ENCODE measurements at places on chromosomes 2 and 18.

- peak; percentile 17 for DNase-seq
Measured at GRCh38 chr2:24147364-24147763, 24.1 kb downstream of the FAM228B start.

GRCh38 chr2:191304939-191305875, 60.0 kb downstream of the MYO1B start:
- DNase-seq, result peak; percentile 84

- no peak for DNase-seq
Measured at GRCh38 chr18:35642802-35643201, 61.3 kb downstream of the GALNT1 start.

GRCh38 chr2:19038071-19039015, 320.1 kb downstream of the OSR1 start:
- peak; percentile 88 for DNase-seq

DNA sequence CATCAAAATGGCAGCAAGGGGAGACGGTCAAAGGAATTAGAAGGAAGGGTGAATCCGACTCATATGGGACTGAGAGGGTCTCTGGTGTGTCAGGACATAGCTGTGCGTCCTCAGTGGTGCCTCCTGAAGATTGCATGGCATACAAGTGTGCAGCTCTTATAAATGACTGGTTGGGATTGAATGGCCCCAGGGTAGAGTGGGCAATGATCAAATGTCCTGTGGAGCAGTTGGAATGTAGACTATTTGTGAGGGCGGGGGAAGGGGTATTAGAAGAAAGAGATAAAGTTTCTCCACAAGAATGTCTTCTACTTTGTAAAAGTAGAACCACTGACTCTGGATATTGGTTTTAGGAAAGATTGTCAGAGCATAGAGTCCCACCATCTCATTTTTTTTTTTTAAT, 24.6 kb downstream of the CTLA4 start:
- no peak for DNase-seq

- no peak for DNase-seq
Measured at GRCh38 chr2:50607721-50608120, 424.2 kb downstream of the NRXN1 start.

- no peak for DNase-seq
Measured at GRCh38 chr2:11836647-11837219, 90.3 kb downstream of the LPIN1 start.

GRCh38 chr2:25372405-25373268, 30.9 kb upstream of the DNMT3A start:
- DNase-seq, result no peak

DNA sequence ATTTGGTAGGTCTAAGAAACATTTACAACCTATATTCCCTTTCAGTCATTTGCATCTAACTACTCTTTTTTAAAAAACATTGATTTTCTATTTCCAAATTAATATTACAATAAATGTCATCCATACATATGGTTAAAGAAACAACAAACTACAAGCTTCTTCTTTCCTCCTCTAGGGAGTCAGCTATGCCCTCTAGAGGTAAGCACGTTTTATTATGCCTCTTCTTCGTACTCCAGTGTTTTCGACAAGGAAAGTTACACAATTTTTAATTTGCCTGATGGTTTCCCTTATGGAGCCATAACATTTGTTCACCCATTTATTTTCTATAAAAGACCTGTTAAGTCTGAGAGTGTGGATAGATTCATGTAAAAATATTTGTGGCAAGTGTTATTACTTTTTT, 183.4 kb upstream of the CDH7 start:
- no peak for DNase-seq

DNA sequence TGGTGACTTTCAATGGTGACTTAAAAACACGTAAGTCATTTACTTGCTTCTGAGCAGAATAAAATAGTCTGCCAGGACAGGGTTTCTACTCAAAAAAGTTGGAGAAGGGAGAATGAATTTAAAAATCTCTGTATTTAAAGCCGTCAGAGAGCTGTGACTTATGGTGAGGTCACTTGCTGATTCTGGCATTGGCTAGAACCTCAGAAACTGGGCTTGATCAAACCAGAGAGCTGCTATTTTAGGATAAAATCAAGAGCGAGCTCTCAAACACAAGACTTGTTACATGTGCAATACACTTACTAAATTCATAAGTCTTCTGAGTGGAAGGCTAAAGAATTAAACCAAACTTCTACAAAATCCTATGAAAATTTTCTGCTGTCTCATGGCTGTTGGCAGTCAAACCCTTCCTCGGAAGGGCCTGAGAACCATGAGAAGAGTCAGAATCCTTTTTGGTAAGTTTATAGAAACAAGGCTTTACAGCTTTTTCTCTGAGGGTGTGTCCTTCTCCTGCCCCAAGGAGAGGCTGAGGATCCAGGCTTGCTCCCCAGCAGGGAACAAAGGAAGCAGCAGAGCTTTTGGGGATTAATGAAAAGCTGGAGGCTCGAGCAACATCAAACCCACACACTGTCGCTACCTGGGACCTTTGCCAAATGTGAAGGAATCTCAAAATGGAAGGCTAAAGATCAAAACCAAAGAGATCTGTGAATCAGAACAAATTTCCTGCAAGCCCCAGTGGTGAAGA, 816.4 kb downstream of the SOCS6 start:
- peak; percentile 65 for DNase-seq

- no peak for DNase-seq
Measured at GRCh38 chr2:85787282-85787980, 33.6 kb downstream of the ATOH8 start.

DNA sequence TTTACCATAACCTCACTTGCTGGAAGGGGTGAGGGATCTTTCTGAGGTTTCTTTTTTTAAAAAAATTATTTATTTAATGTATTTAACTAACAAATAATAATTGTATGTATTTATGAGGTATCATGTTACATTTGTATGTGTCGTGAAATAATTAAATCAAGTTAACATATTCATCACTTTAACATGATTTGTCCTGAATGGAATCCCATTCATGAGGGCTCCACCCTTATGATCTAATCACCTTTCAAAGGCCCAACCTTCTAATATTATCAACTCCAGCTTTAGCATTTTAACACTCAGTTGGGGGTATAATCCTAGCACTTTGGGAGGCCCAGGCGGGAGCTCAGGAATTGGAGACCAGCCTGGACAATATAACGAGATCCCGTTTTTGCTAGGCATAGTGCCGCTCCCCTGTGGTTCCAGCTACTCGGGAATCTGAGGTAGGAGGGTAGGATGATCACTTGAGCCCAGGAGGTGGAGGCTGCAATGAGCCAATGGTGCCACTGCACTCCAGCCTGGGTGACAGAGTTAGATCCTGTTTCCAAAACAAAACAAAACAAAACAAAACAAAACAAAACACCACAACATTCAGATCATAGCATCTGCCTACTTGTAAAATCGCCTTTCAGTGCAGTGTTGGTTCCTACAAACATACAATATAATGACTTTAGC, 1.1 kb upstream of the TAF4B start:
- DNase-seq, result peak; percentile 13

GRCh38 chr2:142218471-142218870, 87.7 kb upstream of the LRP1B start:
- DNase-seq, result peak; percentile 0

DNA sequence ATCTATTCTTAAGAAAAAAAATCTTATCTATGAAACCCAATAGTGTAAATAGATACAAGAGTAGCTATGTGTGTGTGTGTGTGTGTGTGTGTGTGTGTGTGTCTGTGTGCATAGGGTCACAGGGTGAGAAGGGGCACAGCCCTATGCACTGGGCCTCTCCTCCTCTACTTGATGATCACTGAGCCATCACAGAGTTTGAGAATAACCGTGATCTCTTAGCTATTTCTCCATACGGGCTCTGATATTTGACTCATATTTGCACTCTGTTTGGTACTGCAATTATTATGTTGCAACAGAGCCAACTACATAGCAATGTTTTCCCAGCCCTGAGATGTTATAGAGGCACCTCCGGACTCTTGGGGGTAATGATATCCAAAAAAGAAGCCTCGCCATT, 28.8 kb upstream of the SLC40A1 start:
- DNase-seq, result peak; percentile 80

GRCh38 chr18:21722687-21723086, 17.9 kb upstream of the MIB1 start:
- DNase-seq, result no peak

GRCh38 chr2:55063713-55064323, 13.6 kb upstream of the RTN4 start:
- DNase-seq, result no peak

- peak; percentile 77 for DNase-seq
Measured at GRCh38 chr2:144516411-144516980, 3.4 kb downstream of the ZEB2 start.

GRCh38 chr18:3931542-3932112, 481.7 kb downstream of the TGIF1 start:
- no peak for DNase-seq

DNA sequence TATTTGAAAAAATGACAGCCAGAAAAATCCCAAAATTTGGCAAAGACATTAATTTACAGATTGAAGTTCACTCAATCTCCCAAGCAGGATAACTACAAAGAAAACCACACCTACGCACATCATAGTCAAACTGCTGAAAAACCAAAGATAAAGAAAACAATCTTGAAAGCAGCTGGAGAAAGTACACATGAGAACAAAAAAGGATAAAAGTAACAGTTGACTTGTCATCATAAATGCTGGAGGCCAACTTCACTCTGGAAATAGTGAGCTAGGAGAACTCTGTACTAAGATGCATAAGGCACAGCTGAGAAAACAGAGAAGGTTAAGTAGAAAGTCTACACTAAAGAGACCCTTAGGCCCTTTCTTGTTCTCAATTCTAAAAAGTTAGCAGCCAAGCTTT, 73.1 kb downstream of the TLK1 start:
- DNase-seq, result no peak

DNA sequence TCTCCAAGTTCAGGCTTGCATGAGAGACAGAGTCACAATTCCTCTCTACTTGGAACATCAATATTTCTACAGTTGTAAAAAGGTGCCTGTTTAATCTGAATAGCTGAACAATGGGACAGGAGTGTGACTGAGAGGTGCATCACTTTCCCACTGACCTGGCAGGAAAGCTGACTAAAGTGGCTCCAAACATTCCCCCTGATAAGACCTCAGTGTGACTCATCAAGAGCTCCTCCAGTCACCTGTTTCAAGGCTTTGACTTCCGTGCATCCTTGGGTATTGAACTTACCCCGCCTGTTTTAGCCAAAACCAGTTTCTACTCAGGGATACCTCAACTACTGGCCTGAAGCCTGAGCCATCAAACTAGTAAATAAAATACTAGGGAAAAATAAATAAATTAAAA, 453.9 kb upstream of the DDX18 start:
- no peak for DNase-seq

DNA sequence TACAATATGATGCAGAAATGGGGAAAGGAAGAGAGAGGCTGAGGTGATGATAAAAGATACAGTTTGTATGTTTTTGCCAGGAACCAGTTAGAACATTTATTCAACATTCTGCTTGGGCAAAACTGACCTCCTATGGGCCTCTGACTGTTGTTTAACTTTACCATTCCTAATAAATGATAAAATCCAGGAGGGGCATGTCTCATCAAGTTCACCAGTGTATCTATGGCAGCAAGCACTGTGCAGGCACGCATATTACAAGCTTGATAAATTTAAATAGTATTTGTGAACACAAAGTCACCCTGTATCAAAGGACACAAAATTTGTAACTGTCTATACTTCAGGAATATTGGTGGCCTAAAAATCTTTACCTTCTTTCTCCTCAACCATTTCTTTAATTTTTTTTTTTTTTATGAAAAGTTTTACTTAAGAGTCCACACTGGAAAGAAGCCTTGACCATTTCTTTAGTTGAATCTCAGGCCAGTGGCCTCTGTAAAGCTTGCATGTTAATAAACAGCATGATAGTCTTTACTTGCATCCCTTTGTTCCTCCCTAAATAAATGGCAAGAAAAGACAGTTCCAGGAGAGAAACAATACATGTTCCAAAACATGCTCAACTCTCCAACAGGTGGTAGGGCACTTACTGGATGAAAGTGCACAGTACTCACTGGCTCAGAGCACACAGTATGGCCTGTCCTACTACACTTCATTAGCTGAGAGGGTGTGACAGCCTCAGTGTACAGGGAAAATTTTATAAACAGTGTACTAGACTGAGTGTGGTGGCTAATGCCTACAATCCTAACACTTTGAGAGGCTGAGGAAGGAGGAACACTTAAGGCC, 52.3 kb downstream of the SOS1 start:
- no peak for DNase-seq

GRCh38 chr2:104358122-104358521, 495.8 kb upstream of the POU3F3 start:
- no peak for DNase-seq

GRCh38 chr2:143312441-143312840, 183.2 kb downstream of the ARHGAP15 start:
- no peak for DNase-seq

- DNase-seq, result peak; percentile 34
Measured at GRCh38 chr2:112724591-112725525, 4.0 kb downstream of the NT5DC4 start.

GRCh38 chr2:178227187-178227586, 32.9 kb downstream of the OSBPL6 start:
- peak; percentile 58 for DNase-seq

- DNase-seq, result no peak
Measured at GRCh38 chr18:76437011-76437410, 58.0 kb downstream of the ZNF516 start.

- peak; percentile 55 for DNase-seq
Measured at GRCh38 chr18:23619388-23619881, 33.1 kb upstream of the NPC1 start.

DNA sequence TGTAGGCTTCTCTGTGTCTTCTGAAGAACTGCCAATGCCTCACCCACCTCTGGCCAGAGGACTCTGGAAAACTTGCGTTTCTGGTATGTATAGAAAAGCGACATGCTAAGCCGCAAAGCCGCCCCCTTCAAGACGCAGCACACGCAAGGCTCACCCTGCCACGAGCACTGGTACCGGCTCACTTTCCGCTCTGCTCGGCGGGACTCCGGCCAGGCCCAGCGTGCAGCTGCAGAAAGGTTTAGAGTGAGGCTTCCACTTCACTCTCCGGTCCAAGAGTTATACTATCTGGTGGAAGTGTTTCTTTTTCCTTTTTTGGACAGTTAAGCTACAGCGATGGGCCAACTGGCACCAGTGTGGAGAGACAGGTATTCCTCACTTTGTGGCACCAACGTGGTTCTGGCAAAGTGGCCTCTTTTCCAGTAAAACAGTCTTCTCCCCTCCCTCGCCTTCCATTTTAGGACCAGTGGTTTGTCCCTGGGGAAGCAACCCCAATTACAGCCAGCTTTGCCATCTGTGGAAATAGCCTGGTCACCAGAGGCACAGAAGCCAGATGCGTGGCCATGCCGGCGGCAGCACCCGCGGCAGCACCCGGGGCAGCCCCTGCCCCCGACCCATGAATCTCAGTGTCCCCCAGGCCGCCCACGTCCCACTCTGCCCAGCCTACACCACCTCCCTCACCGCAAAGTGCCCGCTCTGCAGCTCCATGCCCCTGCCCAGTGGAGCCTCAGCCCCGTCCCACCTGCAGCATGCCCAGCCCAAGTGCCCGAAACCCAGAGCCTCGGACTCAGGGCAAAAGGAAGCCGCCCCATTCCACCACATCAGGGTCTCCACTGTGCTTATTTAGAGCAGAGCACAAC, 91.6 kb upstream of the CTDP1 start:
- DNase-seq, result no peak

- DNase-seq, result peak; percentile 64
Measured at GRCh38 chr2:174561283-174561971, 36.2 kb downstream of the WIPF1 start.
